ENCODE measurements at places on chromosomes 5 and 9.

DNA sequence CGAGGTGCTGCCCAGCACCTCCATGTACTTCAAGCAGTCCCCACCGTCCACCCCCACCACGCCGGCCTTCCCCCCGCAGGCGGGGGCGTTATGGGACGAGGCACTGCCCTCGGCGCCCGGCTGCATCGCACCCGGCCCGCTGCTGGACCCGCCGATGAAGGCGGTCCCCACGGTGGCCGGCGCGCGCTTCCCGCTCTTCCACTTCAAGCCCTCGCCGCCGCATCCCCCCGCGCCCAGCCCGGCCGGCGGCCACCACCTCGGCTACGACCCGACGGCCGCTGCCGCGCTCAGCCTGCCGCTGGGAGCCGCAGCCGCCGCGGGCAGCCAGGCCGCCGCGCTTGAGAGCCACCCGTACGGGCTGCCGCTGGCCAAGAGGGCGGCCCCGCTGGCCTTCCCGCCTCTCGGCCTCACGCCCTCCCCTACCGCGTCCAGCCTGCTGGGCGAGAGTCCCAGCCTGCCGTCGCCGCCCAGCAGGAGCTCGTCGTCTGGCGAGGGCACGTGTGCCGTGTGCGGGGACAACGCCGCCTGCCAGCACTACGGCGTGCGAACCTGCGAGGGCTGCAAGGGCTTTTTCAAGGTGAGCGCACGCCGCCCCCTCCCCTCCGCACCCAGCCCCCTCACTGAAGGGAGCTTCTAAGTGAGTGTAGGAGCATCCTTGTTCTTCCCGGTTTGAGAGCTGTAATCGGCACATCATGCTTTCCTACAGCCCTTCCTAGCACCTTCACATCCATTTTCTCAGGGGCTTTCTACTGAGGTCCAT, 6.9 kb downstream of the NR4A3 start:
- no peak for DNase-seq

DNA sequence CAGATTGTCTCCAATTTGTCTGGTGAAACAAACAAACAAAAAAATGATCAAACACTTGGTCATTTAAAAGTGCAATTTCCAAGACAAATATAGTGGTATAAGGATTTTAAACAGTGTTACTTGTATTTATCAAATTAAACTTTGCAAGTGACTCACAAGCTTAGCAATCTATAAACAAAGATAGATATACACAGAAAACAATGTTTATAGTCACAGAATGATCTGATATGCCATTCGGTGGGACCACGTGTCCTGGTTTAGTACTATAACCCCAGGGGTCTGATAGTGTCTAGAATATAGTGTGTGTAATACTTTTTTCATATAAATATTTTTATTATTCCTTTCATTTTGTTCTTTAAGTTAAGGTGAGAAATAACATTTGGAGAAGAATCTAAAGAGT, 91.3 kb downstream of the DPYSL3 start:
- DNase-seq, result no peak

- no peak for DNase-seq
Observed at GRCh38 chr9:110110154-110110553, 97.8 kb downstream of the C9orf152 start.

DNA sequence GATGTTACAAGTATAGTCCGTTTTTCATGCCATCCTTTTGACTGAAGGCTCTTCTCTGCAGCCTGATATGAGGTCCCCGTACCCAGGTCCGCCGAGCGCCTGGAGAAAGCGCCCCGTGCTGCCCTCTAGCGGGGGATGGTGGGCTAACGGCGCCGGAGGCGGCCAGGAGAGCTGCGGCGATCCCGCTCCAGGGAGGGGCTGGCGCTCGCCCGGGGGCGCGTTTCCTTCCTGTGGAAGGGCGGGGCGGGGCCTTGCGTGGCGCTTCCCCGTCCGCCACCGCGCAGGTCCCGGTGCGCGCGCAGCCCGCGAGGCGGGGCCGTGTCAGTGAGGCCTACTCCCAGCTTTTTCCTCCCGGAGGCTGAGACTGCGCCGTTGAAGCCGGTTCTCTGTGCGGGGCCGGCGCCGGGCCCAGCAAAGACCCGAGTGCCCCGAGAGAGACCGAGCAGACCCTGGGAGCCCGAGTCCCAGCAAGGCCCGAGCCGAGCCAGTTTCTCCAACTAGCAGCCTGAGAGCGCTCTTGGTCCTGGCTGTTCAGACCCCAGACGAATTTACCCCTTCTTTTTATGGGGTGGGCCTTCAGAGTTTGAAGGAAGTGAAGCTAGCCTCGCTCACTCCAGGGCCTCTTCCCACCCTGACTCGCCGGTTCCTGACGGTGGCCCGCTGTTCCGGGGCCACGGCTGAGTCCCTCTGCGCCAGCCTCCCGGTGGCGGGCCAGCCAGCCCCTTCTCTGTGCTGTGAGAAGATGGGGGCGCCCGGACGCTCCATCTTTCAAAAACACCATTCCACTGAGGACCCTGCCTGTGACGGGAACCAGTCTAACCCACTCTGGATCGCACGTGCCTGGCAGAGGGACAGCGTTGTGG, 9.7 kb upstream of the PHF2 start:
- DNase-seq, result peak; percentile 99

Data from effector memory CD8-positive, alpha-beta T cell (primary cell).